GM23338 (cell line): ENCODE measurements at places on chromosomes 4 and X. TPM values are rescaled to one million over a fixed set of nuclear protein-coding genes. Genes with fewer than 3 reads are reported as not detected.
A peak's percentile ranks its signal among the peaks of the same experiment; 100 is the strongest.

DNA sequence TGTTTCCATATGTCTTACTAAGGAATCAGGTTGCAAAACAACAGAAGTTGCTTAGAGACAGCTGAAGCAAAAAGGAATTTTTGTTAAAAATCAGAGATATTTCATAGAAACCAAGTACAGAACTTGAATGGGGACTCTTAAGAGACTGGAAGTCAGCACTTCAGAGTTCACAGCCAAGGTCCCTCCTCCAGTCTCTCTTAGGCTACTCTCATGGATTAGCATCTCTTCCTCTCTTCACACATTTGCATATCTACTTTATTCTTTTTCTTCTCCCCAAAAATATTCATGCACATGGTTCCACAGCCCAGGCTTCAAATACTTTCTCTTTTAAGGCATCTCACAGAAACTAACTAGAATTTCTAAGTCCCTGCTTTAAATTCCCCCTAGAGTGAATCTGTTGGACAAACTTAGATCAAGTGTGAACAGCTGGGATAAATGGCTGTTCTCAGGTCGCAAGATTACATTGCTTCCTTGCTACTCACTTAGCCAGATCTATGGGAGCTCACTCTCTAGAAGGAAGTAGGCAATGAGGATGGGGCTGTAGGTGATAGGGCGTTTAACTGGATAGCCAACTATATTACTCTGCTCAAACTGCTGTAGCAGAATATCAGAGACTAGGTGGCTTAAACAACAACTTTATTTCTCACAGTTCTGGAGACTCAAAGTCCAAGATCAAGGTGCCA is 73.7 kb upstream of the GALNT7 start:
- no peak for DNase-seq

- no peak for DNase-seq
Observed at GRCh38 chrX:13666836-13667235, 13.9 kb downstream of the TCEANC start.

GRCh38 chr4:1337376-1337831 is 9.6 kb upstream of the UVSSA start:
- DNase-seq, result no peak

The HDX gene
- total RNA-seq, result 8.7 and 15.3 TPM in 2 replicates

- peak; percentile 54 for DNase-seq
Observed at GRCh38 chr4:166091912-166092510, 219.0 kb downstream of the TLL1 start.
